ENCODE measurements at places on chromosomes 7 and 10.

DNA sequence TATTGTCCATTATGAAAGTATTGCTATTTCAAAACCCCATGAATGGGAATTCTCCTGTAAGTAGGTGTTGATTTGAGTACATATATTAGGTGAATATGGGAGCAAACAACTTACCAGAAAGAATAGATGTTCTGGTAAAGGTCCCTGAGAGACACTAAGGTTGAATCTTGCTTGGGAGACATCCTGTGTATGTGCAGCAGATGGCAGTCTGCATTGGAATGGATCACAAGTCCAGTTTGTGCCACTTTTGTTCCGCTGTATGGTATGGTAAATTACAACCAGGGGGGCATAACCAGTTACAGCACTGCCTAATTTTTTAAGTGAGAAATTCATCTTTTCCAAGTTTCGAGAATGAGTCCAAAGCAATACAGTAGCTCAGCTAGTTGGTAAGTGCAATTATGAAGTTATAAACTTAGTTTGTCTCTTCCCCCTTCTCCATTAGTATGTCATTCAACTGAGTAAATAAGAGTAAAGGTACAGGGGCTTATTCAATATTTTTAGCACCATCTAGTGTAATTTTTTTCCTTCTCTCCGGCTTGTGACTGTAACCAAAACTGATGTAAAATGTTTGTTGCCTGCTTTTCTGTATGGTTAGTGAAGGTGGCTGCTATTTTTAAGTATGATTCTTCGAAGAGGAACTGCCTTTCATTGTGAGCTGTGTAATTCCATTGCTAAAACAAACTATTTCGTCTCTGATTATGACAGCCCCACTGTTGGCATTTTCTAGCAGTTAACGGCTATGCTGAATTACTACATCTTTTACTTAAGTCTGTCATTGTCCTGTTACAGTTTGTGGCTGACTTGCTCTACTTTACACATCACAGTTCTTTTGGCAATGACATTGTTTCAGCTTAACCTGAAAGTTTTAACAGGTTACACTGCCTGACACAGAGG lies 2.8 kb downstream of the MCU start:
- peak; percentile 48 for DNase-seq

GRCh38 chr7:78011642-78012041 lies 213.1 kb downstream of the PHTF2 start:
- no peak for DNase-seq

GRCh38 chr10:117480097-117480496 lies 62.4 kb upstream of the EMX2 start:
- no peak for DNase-seq

- DNase-seq, result no peak
Observed at GRCh38 chr7:55260676-55261385, 104.3 kb upstream of the LANCL2 start.

DNA sequence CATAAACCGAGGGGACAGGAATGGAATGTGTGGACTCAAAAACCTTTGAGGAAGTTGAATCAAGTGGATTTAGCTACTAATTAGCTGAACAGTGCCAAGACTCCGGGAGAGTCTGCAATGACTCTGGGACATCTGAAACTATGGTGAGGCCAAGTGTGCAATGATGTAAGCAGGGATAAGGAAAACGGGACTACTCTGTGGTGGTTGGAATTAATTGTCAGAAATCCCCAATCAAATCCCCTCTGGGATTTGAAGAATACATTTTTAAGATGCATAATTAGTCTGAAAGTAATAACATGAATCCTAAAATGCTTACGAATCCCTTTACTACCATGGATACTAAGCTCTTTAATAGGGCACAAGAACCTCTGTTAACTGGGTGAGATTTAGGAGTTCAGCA lies 602.8 kb downstream of the NRG3 start:
- DNase-seq, result no peak

- peak; percentile 37 for DNase-seq
Observed at GRCh38 chr7:78769481-78770101, 683.9 kb downstream of the MAGI2 start.

GRCh38 chr10:10092581-10092980 lies 925.1 kb upstream of the CELF2 start:
- no peak for DNase-seq

DNA sequence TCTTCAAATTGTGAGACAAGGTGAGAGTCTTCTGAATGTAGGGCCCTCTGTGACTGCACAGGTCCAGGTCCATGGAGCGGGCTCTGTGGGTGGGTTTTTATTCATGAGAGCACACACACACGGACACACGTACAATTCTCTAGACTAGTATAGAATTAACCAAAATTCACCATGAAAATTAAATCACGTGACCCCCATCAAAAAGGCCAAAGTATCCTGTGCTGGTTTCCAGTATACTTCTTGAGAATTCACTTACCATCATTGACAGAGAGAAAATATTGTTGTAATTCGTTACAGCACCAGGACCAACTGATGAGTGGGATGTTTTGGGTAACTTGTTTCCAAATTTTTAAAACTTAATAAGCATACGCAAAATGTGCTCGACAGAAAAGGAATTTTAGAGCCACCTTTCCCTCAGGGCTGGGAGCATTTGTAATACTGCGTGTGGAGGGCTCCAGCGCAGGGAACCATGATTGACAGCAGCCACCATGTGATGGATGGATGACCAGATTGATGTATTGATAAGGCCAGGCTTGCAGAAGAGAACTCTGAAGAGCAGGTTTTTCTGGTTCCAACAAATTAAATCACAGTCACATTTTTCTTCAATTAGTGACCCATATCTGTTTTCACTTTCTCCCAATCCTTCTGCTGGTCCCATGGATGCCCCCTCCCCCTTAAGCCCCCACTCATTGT lies 14.9 kb upstream of the DNTT start:
- DNase-seq, result no peak

DNA sequence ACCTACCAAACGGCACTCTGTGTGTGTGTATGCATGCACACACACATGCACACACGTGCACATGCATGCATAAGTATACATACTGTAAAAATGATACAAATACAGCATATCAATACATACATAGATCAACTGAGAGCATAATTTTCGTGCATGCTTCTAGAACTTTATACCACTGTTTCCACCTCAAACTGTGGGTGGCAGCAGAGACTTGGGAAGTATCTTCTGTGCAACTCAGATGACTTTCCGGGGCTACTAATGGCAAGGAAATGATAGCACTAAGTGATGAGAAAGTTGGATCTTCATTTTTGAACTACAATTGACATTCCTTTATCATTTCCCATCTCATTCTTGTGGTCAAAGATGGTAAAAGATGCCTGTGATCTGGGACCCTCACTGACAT lies 570.7 kb downstream of the REEP3 start:
- DNase-seq, result no peak

DNA sequence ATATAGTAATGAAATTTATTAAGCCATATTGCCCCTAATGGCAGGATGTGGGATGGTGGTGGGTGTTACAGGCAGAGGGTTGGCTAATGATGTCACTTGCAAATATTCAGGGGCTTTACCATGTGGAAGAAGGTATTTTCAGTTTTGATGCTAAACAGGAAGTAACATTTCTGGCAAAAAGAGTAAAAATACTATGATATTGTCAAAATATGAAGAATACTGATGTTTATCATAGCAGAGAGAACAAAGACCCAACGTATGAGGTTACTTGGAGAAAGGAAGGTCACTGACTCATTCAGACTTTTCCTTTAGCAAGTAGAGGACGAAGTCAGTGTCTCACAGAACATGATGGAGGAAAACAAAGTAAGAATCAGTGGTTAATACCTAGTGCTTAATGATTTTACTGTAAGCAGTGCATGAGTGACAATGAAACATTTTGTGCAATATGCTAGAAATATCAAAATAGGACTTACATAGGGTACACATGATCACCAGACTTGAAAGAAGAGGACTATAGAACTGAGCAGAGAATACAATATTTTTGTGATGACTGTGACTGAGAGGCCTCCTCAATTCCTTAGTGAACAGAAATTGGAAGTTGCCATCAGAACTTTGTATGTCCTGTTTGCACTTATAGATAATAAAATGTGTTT lies 89.7 kb upstream of the STEAP4 start:
- DNase-seq, result no peak

DNA sequence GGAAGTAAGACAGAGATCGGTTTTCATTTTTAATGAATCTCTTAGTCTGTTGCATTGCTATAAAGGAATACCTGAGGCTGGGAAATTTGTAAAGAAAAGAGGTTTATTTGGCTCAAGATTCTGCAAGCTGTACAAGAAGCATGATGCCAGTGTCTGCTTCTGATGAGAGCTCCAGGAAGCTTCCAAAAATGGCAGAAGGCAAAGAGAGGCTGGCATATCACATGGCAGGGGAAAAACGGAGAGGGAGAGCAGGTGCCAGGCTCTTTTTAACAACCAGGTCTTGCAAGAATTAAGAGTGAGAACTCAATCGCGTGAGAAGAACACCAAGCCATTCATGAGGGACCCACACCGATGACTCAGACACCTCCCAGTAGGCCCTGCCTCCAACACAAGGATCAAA lies 125.0 kb upstream of the THSD7A start:
- no peak for DNase-seq

GRCh38 chr10:126243971-126244370 lies 144.3 kb downstream of the ADAM12 start:
- DNase-seq, result no peak

DNA sequence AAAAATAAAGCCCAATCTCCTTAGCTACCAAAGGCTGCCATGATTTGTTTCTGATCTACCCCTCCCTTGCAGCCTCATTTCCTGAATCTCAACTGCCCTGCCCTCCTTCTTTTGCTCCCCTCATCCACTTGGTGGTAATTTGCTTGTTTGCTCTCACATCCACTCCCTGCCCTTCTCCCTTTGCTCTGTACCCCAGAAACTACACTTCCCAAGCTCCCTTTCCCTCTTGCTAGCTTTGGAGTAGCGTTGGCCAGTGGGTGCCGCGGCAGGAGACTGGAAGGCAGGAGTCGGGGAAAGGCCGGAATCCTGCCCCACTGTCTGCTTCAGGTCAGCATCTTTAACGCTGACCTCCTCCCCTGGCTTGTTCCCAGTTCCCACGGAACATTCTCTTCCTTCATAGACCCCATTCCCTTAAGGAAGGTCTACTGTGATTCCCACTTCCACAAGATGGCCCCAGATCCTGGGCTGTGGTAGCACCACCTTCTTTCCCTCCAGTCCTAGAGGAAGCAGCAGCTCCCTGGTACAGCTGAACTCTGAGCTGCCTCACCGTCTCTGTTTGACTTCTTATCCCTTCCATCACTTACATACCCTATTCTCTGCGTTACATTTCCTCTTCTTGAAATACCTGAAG lies 79.1 kb downstream of the PIK3CG start:
- no peak for DNase-seq
